ENCODE measurements at places on chromosomes 7 and 10.

DNA sequence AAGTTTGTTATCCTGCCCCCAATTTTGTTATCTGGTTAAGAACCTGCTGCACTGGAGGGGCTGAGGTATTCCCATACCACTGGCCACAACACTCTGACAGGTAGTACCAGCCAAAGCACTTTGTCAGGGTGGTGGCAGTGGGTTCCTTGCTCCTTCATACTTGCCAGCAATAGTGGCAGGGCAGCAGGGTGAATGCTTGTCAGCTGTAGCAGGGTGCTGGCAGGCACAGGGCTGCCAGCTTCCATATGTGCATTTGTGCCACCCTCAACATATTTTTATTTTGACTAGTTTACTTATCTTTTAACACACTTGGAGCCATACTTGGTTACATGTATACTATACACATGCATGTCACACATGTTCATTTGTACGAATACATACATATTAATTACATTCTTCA lies 294.0 kb upstream of the VWC2 start:
- no peak for DNase-seq

- no peak for DNase-seq
Measured at GRCh38 chr10:61313460-61313859, 139.7 kb downstream of the TMEM26 start.

DNA sequence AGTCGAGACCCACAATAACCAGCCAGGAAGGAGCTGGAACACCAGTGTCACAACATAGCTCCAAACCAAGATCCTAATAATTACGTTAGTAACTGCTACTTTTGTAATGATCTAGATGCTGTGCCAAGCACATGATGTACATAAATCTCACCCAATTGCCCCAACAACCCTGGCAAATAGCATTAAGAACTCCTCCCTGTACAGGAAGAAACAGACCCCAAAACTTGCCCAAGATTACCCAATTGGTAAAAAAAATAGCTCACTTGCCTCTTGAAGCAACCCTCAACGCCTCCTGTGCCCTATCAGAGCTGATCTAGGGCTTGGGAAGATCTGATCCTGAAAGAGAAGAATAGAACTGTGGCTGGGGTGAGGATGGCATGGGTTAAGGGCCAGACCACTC lies 628.7 kb upstream of the AUTS2 start:
- no peak for DNase-seq

GRCh38 chr7:23458044-23458443 lies 12.2 kb downstream of the IGF2BP3 start:
- no peak for DNase-seq

DNA sequence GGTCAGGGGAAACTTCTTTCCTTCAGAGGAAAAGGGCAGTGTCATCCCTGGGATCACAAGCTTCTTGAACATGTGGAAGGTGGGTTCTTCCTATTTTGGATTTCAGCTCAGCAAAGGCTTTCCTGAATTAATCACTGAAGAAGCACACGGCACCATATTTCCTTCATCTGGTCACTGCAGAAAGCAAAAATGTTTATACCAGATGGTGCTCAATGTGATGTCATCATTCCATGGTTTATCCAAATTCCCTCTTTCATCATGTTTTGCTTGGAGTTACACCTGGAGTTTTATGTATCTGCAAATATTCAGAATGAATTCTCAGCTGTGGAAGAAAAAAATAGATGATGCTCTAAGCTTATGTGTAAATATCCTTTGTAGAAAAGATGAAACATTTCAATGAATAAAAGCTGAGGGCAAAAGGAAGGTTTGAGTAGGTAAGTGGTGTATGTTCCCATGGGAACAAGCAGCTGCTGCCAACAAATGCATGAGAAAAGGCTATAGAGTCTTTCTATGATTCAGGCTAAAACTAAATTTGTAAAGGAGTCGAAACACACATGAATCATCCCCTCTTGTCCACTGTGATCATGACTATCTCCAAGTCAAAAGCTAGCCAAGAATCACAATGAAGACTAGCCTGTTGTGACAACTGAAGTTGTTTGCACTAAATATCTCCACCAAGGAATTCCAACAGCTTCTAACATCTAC lies 26.9 kb upstream of the BPGM start:
- no peak for DNase-seq

- no peak for DNase-seq
Measured at GRCh38 chr10:97538411-97538810, 34.2 kb upstream of the ANKRD2 start.

GRCh38 chr7:94507962-94508361 lies 1.6 kb upstream of the CASD1 start:
- no peak for DNase-seq

DNA sequence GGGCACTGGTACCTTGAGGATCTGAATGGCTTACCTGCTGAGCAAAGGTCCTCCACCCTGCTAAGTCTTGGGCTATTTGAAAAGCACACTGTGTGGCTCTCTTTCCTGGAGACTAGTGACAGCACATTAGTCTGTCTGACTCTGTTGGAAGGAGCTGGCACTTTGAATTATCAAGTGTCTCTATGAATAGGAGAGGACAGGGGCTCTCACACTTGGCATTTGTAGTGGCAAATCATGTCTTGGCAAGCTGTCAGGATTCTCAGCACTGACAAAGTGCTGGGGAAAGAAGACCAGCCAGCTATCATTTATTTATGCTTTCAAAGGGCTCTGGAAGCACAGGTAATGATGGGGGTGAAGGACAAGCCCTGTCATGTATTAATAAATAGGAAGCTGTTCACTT lies 62.8 kb downstream of the MTPN start:
- no peak for DNase-seq
